ENCODE measurements at places on chromosomes 2 and 18. TPM values are rescaled to one million over a fixed set of nuclear protein-coding genes. Genes with fewer than 3 reads are reported as not detected.

The COBLL1 gene
- 1.8 TPM for total RNA-seq

The RAB3GAP1 gene
- 72.1 TPM for total RNA-seq

The DUSP2 gene
- 8.8 TPM for total RNA-seq

The PSMA8 gene
- not detected for total RNA-seq

DNA sequence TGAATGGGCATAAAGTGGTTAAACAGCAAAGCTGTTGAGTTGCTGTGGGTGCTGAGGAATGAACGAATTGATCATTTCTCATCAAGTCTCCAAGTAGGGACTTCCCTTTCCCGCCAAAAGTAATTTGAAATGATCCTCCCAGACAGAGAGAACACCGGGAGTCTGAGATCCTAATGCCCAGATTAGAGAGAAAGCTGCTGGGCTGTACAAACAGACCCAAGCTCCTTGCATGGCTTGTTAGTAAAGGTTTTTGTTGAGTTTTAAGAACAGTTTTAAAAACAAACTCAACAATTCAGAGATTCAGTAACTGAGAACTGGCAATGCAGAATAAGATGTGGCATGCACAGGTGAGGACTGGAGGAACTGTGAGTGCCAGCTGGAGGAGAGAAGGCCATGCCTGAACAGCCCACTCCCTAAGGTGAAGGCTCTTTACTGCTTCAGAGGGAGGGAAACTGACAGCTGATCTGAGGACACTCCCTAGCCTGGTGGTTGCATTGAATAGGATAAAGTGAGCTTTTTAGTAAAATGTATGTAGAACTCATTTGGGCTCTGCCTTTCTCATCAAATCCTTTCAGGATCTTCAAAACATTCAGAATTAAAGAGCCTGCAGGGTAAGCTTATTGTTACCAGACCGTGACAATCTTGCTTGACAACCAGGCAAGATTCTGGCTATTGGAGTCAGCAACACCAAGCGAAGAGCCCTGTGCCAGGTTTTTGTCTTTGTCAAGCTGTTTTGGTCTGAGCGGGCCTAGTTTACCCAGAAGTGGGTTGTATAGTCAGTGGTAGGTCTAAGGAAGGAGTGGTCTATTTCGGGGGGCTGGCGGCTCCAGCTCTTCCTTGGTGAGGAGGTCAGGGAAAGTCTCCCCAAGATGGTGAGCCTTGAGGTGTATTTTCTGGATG lies 63.2 kb upstream of the IGFBP5 start:
- no peaks in the 10 kb centered on the region for H3K4me1 ChIP-seq
- no peaks in the 10 kb centered on the region for H3K36me3 ChIP-seq
- H3K4me3 ChIP-seq = no peak overlapping the region
- H3K27me3 ChIP-seq = peaks cover 27% of the 10 kb centered on the region
- no peak for DNase-seq

DNA sequence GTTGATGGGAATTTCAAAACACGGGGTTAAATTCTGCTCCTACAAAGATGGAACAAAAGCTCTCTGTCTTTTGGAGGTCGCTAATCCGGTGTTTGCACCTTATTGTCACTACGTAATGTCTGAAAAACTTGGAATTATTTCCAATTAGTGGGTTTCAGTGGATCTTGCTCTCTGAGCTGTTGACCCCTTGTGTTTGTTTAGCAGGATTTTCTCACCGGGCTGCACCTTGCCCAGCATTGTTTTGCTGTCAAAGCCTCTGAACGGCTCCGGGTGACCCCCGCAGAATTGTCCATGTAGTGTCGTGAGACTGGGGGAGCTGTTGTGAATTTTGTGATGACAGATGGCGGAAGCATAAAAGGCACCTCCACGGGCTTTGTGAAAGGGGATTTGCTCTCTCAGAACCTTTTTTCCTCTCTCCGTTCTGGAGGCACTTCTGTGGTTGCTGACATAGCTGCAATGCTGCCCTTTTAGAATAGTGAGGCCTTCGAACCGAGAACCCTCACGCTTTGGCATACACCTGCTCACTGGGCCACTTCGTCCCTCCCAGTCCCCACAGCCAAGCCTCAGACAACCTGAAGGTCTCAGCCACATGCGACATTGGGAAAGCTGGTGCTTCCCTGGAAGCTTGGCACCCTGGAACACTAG lies 129.4 kb downstream of the ACOXL start:
- no peaks in the 10 kb centered on the region for H3K4me1 ChIP-seq
- no peak overlapping the region for H3K27ac ChIP-seq
- peaks cover 45% of the 10 kb centered on the region for H3K27me3 ChIP-seq
- DNase-seq = no peak
- no peak overlapping the region for H3K4me3 ChIP-seq

GRCh38 chr2:240797914-240798313 lies 22.1 kb downstream of the KIF1A start:
- no peak overlapping the region for H3K27ac ChIP-seq
- peaks cover 54% of the 10 kb centered on the region for H3K27me3 ChIP-seq
- H3K4me3 ChIP-seq = no peak overlapping the region
- H3K4me1 ChIP-seq = no peaks in the 10 kb centered on the region

DNA sequence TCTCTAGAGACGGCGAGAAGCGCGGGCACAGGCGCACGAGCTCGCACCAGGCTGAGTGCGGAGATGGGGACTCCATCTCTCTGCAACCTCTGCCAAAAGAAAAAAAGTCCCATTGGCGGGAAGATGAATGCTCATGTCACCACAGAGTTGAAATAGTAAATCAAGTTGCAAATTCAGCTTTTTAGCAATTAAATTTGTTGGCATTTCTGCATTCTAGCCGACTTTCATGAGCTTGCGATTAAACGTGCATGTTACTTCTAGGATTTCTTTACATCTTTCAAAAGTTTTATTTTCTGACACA lies 588 bp downstream of the CHAC2 start:
- H3K4me3 ChIP-seq = peak overlapping the region; percentile 81
- H3K36me3 ChIP-seq = peaks cover 3% of the 10 kb centered on the region
- no peak for DNase-seq
- H3K27me3 ChIP-seq = no peaks in the 10 kb centered on the region
- H3K27ac ChIP-seq = peak overlapping the region; percentile 63
- peaks cover 10% of the 10 kb centered on the region for H3K4me1 ChIP-seq

DNA sequence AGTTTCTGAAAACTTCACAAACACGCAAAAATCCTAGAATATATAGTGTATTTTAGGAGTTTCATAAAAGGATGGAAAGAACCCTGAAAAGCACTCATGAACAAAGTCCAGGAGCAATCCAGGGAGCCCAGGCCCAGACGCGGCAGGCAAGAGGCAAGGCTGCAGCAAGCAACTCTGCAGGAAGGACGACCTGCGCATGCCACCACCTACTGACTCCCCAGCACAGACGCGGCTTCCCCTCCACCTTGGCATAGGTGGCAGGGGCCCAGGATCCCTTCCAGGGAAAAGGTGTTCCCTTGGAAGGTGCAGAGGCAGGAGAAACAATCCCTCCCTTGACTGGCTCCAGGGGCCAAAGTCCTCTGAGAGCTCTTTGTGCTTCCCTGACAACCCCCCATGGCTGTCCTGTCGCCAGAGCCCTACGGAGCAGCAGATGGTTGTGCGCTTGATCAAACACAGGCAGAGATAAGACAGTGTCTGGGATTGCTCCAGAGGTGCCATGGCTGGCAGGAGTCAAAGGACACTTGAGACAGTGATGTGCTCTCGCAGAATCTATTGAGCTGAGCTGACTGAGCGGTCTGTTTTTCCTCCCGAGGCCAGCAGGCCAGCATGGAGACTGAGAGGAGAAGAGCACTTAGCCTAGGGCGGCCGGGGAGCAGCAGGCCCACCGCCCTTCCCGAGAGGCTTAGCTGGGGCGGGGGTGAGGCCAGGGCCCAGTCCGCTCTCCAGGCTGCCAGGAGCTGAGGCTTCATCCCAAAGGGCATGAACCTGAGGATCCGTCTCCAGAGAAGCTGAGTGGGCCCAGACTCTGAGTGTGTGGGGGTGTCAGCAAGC lies 10.8 kb upstream of the AMER3 start:
- H3K27ac ChIP-seq = no peak overlapping the region
- H3K27me3 ChIP-seq = 0 out of 2 replicates have a peak, but pooled peaks cover 4% of the 10 kb centered on the region
- H3K4me3 ChIP-seq = no peak overlapping the region
- H3K4me1 ChIP-seq = no peaks in the 10 kb centered on the region

GRCh38 chr2:120052597-120052996 lies 39.7 kb downstream of the EPB41L5 start:
- DNase-seq = peak; percentile 2
- no peaks in the 10 kb centered on the region for H3K27me3 ChIP-seq
- H3K36me3 ChIP-seq = no peaks in the 10 kb centered on the region
- no peak overlapping the region for H3K27ac ChIP-seq
- peaks cover 11% of the 10 kb centered on the region for H3K4me1 ChIP-seq

DNA sequence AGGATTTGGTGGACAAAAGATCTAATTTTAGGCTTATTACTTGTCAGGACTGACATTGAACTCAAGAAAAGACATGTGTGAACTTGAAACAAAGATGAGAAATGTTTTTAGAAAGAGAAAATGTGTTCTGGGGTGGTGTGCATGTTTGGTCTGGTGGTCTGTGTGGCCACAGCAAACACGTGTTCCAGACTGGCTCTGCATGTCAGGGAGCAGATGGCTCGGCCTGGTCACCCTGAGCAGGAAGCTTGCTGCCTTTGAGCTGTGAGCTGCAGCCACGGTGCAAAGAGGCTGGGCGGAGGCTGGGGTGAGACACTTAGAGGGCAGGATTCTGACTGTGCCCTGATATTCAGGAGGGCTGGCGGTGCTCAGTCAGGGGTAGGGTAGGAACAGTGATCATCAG lies 186.1 kb downstream of the CTIF start:
- no peak overlapping the region for H3K27ac ChIP-seq
- H3K4me1 ChIP-seq = peaks cover 42% of the 10 kb centered on the region
- no peak for DNase-seq
- H3K27me3 ChIP-seq = no peaks in the 10 kb centered on the region
- 0 out of 2 replicates have a peak, but pooled peaks cover 4% of the 10 kb centered on the region for H3K36me3 ChIP-seq
- H3K4me3 ChIP-seq = no peak overlapping the region

GRCh38 chr2:202039278-202040078 lies 5.8 kb downstream of the FZD7 start:
- H3K27ac ChIP-seq = peak overlapping the region; percentile 14
- H3K4me3 ChIP-seq = peak overlapping the region; percentile 80
- peaks cover 33% of the 10 kb centered on the region for H3K4me1 ChIP-seq
- DNase-seq = peak; percentile 44
- no peaks in the 10 kb centered on the region for H3K36me3 ChIP-seq
- H3K27me3 ChIP-seq = no peaks in the 10 kb centered on the region

Data from GM23248 (cell line).